ENCODE measurements at places on chromosomes 6 and 20.

- H3K27me3 ChIP-seq = no peaks in the 10 kb centered on the region
- H3K4me3 ChIP-seq = no peak overlapping the region
Observed at GRCh38 chr6:129047834-129048233, 164.9 kb downstream of the LAMA2 start.

GRCh38 chr6:25874822-25875562 is 949 bp upstream of the SLC17A3 start:
- peaks cover 6% of the 10 kb centered on the region for H3K27me3 ChIP-seq
- DNase-seq = no peak
- H3K4me3 ChIP-seq = peak overlapping the region; percentile 6
- no peak overlapping the region for H3K27ac ChIP-seq

DNA sequence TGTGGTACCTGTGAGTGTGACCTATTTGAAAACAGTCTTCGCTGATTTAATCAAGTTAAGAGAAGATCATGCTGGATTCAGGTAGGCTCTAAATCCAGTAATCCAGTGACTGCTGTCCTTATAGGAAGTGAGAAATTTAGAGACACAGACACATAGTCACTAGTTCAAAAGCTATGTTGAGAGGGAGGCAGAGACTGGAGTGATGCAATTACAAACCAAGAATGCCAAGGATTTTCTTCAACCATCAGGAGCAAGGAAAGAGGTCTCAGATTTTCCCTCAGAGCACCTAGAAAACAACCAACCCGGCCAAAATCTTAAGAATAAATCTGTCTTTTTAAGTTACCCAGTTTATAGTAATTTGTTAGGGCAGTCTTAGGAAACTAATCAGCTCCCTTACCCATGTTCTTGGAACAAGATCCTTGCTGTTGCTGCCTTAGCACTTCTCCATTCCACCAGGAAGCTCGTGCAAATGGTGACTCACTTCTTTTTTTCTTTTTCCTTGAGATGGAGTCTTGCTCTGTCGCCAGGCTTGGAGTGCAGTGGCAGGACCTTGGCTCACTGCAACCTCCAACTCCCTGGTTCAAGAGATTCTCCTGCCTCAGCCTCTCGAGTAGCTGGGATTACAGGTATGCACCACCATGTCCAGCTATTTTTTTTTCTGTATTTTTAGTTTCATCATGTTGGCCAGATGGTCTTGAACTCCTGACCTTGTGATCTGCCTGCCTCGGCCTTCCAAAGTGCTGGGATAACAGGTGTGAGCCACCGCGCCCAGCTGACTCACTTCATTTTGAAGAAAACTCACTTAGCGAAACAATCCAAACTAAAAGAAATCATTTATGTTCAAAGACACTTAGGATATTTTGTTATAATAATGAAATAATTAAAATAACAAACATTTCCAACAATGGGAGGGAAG is 34.4 kb upstream of the ZNF184 start:
- H3K36me3 ChIP-seq = no peaks in the 10 kb centered on the region
- H3K27me3 ChIP-seq = peaks cover 32% of the 10 kb centered on the region
- H3K4me1 ChIP-seq = peaks cover 23% of the 10 kb centered on the region
- no peak overlapping the region for H3K4me3 ChIP-seq
- no peak overlapping the region for H3K27ac ChIP-seq
- no peak for DNase-seq

GRCh38 chr6:148199584-148199983 is 143.1 kb upstream of the SASH1 start:
- H3K4me3 ChIP-seq = no peak overlapping the region
- peaks cover 72% of the 10 kb centered on the region for H3K27me3 ChIP-seq
- peaks cover 22% of the 10 kb centered on the region for H3K4me1 ChIP-seq

DNA sequence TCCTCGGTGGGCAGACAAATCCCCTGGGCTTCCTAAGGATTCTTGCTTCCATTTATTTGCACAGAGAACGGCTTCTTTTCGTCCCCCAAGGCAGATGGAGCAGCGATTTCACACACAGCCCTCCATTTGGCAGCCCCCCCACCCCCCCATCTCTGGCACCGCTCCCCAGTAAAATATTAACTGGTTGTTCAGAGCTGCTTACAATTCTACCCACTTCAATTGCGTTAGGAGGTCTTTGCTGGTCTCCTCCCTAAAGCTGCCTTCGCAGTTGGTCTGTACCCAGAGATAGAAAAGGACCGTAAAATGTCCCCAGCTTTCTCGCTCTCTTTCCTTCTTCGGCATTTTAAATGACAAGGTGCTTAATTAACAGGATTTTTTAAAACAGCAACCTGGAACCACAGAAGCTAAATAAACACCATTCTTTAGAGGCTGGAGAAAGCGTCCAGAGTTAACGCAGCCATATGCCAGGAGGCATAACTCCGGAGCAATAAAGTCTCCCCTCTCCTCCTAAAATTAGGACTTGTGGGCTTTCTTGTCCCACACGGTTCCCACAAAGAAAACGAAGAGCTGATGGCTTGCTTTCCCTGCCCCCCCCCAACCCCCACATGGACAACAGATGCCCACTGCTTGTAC is 1.7 kb upstream of the ZMYND8 start:
- H3K4me3 ChIP-seq = peak overlapping the region; percentile 92
- peak overlapping the region; percentile 99 for H3K27ac ChIP-seq
- peaks cover 16% of the 10 kb centered on the region for H3K36me3 ChIP-seq
- H3K4me1 ChIP-seq = peaks cover 7% of the 10 kb centered on the region

DNA sequence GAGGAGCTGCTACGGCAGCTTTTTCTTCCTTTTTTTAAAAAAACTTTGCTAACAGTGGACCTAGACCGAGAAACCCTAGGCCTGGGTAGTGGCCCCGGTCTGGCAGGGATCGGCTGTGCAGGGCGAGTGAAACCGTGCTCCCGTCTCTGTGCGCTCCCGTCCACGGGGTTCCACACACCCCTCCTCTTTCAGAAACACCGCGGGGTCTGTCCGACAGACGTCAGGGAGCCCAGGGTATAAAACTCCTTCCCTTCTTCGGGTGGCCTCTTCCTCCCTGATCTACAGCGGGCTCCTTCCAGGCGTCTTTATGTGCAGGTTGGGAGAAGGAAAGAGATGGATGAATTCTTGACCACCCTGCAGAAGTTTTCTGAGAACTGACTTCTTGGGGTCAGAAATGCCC is 27.1 kb upstream of the SMOC2 start:
- H3K4me1 ChIP-seq = no peaks in the 10 kb centered on the region
- H3K27me3 ChIP-seq = no peaks in the 10 kb centered on the region
- no peaks in the 10 kb centered on the region for H3K36me3 ChIP-seq

GRCh38 chr6:21965953-21966539 is 330.8 kb downstream of the PRL start:
- H3K27me3 ChIP-seq = no peaks in the 10 kb centered on the region
- no peak for DNase-seq
- no peak overlapping the region for H3K27ac ChIP-seq
- H3K4me3 ChIP-seq = no peak overlapping the region
- no peaks in the 10 kb centered on the region for H3K36me3 ChIP-seq
- peaks cover 5% of the 10 kb centered on the region for H3K4me1 ChIP-seq

- H3K27me3 ChIP-seq = peaks cover 8% of the 10 kb centered on the region
- no peak overlapping the region for H3K27ac ChIP-seq
- no peaks in the 10 kb centered on the region for H3K36me3 ChIP-seq
Observed at GRCh38 chr20:51906049-51906448, 103.7 kb upstream of the SALL4 start.

DNA sequence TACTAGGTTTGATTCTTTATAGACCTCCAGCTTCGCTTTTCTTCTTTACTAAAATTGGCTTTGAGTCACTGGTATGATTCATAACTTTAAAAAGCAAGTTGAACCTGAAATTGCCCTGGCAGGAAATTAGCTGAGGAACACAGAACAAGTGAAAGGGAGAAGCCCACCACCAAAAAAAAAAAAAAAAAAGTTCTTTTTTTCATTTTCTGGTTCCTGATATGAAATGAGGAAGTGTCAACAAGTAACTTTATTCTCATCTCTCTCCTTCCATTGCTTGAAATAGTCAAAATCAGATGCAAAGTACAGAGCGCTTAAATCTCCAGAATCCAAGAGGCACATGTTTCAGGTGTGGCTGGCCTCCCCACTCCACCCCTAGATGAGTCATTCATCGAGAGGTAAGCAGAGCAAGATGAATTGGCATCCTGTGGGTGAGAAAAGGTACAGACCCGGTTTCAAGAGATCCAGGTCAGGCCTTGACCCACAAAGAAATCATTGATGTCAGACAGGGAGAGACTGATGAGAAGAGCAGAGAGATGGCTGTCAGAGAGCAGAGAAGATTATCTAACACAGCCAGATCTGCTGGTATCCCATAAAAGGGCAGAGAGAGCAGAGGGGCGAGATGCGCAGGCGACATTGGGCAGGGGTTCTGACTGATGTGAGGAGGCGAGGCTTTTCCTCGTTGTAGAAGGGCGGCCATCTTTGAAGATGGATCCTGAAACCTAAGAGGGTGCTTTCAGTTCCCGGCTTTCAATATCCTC is 54.8 kb upstream of the MBOAT1 start:
- peaks cover 10% of the 10 kb centered on the region for H3K27me3 ChIP-seq
- DNase-seq = no peak
- no peak overlapping the region for H3K27ac ChIP-seq

DNA sequence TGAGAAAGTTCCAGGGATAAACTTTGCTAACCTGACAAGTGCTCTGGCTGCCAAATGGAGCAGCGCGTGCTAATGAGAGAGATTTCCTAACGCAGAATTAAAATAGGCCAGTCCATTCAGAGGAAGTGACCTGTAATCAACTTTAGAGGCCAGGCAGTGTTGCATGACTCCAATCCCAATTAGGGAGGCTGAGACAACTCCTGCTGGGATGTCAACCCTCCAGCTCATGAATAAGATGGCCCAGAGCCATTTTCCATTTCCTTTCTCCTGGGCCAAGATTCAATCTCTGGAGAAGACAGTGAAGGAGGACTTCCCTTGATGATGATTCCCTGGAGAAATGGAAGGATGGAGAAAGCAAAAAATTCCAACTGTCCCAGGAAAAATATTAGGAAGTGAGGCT is 241.5 kb upstream of the RNF24 start:
- H3K27ac ChIP-seq = no peak overlapping the region
- no peak for DNase-seq
- peaks cover 16% of the 10 kb centered on the region for H3K27me3 ChIP-seq

- H3K36me3 ChIP-seq = no peaks in the 10 kb centered on the region
- H3K27me3 ChIP-seq = no peaks in the 10 kb centered on the region
- no peak for DNase-seq
Observed at GRCh38 chr6:19714434-19715166, 122.6 kb upstream of the ID4 start.

- no peaks in the 10 kb centered on the region for H3K4me1 ChIP-seq
- DNase-seq = no peak
- peaks cover 4% of the 10 kb centered on the region for H3K27me3 ChIP-seq
Observed at GRCh38 chr6:83314693-83315092, 116.2 kb downstream of the ME1 start.

DNA sequence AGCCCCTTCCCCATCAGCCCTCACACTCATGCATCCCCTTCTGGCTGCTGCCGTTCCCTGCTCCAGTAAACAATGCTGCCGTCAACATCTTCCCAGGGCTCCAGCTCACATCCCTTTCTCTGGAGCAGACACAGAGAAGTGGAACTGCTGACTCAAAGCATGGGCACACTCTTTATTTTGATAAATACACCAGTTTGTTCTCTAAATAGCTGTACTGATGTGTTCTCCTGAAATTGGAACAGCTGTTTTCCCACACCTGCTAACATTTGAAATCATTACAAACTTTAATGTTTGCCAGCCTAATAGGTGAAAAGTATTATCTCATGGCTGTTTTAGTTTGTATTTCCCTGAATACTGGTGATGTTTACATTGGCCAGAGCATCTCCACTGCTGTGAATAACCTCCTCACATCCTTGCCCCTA is 102.1 kb upstream of the NXT1 start:
- no peaks in the 10 kb centered on the region for H3K4me1 ChIP-seq
- H3K4me3 ChIP-seq = no peak overlapping the region
- H3K36me3 ChIP-seq = no peaks in the 10 kb centered on the region

- H3K4me1 ChIP-seq = peaks cover 25% of the 10 kb centered on the region
- no peaks in the 10 kb centered on the region for H3K27me3 ChIP-seq
- H3K36me3 ChIP-seq = peaks cover 13% of the 10 kb centered on the region
- no peak overlapping the region for H3K27ac ChIP-seq
Observed at GRCh38 chr20:62146019-62146755, 2.6 kb downstream of the SS18L1 start.
